AG08396 (cell line): ENCODE measurements at places on chromosomes 2 and 18.

GRCh38 chr2:96537066-96537733 is 648 bp downstream of the ARID5A start:
- DNase-seq, result peak; percentile 49

- no peak for DNase-seq
These were observed 26.4 kb upstream of the GULP1 start for GRCh38 chr2:188265315-188265714.

- no peak for DNase-seq
These were observed 408.9 kb downstream of the MEIS1 start for GRCh38 chr2:66843847-66844246.

- peak; percentile 74 for DNase-seq
These were observed 10.9 kb downstream of the ANKRD23 start for GRCh38 chr2:96832754-96833507.

DNA sequence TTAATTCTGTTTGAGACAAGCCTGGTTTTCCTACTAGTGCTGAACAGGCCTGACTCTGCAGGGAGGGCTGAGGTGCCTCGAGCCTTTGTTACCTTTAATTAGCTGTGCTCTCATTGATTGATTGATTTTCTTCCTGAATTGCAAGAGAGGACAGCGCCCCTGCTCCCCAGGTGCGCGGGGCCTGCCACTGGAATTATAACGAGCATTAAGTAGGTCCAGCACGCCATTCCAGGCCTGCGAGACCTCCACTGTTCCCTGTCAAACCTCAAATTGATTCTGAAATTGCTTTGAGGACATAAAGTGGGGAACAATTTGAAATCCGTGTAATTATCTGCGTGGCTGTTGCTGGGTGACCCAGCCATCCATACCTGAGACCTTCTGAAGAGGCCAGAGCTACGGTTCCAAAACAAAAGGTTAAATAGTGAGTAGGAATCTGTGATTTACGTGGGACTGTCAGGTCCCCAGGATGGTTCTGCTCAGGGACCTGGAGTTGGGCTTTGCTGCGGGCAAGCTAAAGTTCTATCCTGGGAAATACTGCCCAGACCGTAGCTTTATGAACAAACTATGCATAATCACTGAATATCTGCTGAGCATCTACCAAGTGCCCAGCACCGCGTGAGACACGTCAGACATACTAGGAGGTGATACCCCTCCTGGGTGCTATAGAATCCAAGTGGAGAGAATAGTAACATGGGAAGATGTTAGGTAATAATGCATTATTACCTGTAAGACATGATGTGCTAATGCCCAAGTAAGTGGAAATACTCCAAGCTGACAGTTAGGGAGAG is 104.1 kb downstream of the ZBTB7C start:
- DNase-seq, result no peak

DNA sequence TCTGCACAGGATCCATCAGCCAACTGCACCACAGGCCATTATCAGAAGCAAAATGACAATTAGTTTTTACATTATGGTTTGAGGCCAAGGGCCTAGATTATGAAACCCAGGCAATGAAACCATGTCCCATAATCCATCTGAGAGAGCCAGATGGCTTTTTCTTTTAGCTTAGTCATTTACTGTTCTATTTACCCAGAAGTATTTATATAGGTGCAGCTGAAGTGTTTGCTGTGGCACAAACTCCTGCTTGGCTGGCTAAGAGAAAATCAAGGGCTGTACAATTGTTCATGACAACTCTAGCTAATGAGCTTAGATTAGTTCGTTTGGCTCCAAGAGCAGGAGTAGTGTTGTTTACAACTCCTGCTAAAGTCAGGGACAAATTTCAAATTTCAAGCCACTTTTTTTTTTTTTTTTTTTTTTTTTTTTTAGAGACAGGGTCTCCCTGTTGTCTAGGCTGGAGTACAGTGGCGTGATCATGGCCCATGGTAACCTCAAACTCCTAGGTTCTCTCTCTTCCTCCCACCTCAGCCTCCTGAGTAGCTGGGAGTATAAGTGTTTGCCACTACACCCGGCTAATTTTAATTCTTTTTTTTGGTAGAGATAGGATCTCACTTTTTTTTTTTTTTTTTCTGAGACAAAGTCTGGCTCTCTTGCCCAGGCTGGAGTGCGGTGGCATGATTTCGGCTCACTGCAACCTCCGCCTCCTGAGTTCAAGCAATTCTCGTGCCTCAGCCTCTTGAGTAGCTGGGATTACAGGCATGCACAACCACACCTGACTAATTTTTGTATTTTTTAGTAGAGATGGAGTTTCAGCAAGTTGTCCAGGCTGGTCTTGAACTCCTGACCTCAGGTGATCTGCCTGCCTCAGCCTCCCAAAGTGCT is 18.4 kb upstream of the REV1 start:
- no peak for DNase-seq

DNA sequence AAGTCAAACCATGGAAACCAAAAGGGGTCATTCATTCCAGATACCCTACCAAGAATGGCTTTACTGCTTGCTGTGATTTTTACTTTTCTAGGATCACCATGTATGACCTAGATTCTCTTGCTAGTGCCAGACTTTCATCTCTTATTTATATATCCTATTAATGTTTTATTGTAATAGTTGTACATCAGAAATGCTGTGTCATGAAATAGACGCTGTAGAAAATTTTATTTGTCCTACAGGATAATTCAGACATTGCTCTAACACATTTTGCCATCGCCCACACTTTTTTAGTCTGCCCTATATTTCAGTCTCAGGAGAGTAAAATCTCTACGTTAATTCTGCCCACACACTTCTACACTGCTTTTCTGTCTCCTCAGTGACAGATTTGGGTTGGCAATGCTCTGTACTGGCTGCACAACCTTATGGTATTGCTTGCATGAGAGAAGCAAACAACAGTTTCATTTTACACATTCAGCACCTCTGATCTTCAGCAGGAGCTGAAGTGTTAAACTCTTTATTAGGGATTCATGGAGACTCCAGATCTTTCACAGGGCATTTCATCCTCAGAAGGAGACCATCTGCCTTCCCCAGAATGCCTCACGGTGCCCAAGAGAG is 871.8 kb upstream of the CHAC2 start:
- DNase-seq, result no peak

GRCh38 chr2:5391362-5391761 is 300.8 kb upstream of the SOX11 start:
- no peak for DNase-seq

DNA sequence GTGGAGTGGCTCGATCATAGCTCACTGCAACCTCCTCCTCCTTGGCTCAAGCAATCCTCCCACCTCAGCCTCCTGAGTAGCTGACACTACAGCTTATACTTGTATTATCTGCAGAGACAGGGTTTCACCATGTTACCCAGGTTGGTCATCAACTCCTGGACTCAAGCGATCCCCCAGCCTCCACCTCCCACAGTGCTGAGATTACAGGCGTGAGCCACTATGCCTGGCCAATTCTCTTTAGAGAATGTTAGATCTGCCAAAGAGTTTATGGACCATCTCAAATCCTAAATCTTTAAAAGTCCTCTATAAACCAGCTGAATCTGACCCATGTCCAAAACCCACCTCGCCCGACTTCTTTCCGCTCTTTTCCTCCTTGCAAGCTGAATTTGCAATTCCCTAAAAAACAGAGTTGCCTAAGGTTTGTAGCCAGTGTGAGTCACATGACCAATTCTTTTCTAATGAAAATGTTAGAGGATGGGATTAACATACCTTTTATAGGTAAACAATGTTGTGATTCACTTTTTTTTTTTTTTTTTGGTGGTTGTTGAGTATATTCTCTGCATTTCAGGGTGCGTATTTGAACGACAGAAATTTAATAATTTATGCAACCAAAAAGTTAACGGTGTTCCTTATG is 2.4 kb upstream of the PMAIP1 start:
- no peak for DNase-seq
